ENCODE measurements at places on chromosomes 2 and 18. TPM values are rescaled to one million over a fixed set of nuclear protein-coding genes. Genes with fewer than 3 reads are reported as not detected.

- DNase-seq = no peak
Measured at GRCh38 chr18:37489998-37490397, 75.6 kb downstream of the CELF4 start.

- no peak for DNase-seq
Measured at GRCh38 chr2:207459990-207460757, 69.6 kb upstream of the CREB1 start.

IL18R1 gene
- 1.3 TPM for total RNA-seq

- DNase-seq = no peak
Measured at GRCh38 chr2:177830881-177831386, 241.6 kb downstream of the PDE11A start.

DNA sequence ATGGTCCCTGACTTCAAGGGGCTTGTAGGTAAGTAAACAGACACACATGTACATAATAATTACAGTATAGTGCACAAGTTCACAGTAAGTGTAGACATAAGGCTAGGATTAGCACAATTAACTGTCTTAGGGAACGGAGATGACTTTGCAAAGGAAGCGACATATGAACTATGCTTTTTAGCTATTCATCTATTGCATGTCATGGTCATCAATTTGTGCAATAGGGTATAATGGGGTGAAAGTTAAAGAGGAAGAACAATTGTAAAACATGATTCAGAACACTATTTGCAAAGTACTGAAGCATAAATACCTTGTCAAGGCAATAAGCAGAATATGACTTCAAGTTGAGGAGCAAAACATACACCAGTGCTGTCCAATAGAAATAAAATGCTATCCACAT is 112.3 kb upstream of the SLC8A1 start:
- DNase-seq = no peak

- no peak for DNase-seq
Measured at GRCh38 chr2:175037941-175038340, 32.8 kb upstream of the CHN1 start.

TXNDC2 gene
- total RNA-seq = not detected

GRCh38 chr2:202017940-202018339 is 15.7 kb upstream of the FZD7 start:
- DNase-seq = no peak

- no peak for DNase-seq
Measured at GRCh38 chr2:173606619-173607248, 252.1 kb downstream of the CDCA7 start.

ANKMY1 gene
- total RNA-seq = 15.4 TPM

- no peak for DNase-seq
Measured at GRCh38 chr18:14093307-14093915, 38.8 kb downstream of the ZNF519 start.

REG1B gene
- not detected for total RNA-seq

DNA sequence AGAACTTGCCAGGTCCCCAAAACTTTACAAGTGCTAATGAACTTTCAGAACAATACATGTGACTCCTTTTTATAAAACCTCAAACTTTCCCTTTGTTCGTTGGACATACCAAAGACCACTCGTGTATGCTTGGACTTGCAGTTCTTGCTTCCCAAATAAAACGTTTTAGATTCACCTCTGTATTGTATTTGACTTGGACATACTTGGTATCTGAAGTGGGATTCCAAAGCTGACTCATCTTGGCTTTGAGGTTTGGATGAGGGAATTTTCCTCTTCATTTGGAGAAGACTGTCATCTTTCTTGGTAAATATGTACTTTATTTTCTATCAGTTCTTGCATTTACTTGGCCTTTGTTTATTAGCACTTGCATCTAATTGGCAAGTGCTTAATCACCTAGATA is 8.0 kb upstream of the CYB5A start:
- no peak for DNase-seq

RGPD3 gene
- 0.26 TPM for total RNA-seq

DNA sequence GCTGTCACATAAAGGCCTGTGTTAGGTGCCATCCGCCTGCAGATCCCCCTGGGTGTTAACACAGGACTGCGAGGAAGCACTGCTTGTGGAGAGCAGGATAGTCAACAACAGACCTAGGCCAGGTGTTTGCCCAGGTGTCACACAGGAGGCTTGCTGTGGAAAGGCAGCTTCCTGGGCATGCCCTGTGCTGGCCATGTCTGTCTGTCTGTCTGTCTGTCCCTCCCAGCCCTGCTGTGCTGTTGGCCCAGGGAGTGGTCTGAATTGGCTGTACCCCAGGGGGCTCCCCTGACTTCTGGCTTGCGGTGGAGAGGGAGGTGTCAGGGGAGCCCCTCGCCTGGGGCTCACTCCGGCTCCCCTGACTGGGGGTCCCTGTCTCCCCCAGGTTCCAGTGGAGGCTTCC is 53.2 kb downstream of the SH3BP4 start:
- no peak for DNase-seq

CCDC68 gene
- total RNA-seq = 2.8 TPM

C1D gene
- total RNA-seq = 44.6 TPM

C2orf80 gene
- not detected for total RNA-seq

GALNT1 gene
- total RNA-seq = 96.3 TPM

ZNF804A gene
- 0.19 TPM for total RNA-seq

- no peak for DNase-seq
Measured at GRCh38 chr2:206095536-206096332, 9.8 kb upstream of the INO80D start.

- no peak for DNase-seq
Measured at GRCh38 chr2:66446941-66447340, 12.0 kb downstream of the MEIS1 start.

- no peak for DNase-seq
Measured at GRCh38 chr2:230952226-230952956, 27.3 kb upstream of the GPR55 start.

Data from esophagus squamous epithelium (tissue), 5 donors.